Bone marrow (tissue), 2 donors: ENCODE measurements at places on chromosomes 3 and 15.

GRCh38 chr15:47333734-47334133 lies 383.6 kb upstream of the SEMA6D start:
- DNase-seq, result no peak

DNA sequence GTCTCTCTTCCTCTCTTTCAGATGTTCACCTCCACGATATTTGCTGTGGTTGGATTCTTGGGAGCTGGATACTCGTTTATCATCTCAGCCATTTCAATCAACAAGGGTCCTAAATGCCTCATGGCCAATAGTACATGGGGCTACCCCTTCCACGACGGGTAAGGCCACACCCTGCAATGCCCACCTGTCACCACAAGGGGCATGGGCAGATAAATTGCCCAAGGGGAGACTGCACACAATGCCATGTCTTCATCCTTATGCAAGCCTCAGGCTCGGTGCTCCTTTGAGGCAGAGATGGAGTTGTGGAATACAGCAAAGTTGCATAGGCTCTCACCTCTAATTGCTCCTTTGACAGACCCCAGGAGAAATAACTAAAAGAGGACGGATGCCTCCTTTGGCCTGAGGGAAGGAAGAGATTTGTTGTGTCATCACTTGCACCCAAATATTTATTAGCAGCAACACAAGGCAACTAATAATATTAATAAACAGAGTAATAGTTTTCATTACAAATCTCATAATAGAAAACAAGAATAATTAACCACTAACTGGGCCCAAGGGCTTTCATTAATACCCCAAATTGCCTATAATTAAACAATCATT lies 13.2 kb downstream of the TM4SF4 start:
- no peak for DNase-seq

- no peak for DNase-seq
These were observed 574.0 kb downstream of the NTRK3 start for GRCh38 chr15:87682527-87682926.

GRCh38 chr3:196735751-196736150 lies 3.9 kb upstream of the PAK2 start:
- DNase-seq, result no peak

DNA sequence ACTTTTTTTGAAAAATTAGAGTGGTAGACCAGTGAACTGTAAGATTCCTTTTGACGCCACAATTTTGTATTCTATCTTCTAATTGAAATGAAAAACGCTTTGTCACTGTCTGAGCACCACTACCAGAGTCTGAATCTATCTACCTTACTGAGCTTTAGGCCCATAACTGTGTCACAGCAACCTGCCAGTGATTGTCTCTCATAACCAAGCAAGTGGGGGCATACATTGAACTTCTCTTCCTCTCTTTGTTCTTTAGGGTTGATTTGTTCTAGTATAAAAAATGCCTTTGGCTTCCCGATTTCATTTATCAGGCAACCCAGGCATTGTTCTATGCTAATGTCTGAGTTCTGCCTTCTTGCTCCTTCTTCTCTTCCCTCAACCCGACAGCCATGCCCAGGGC lies 142.6 kb downstream of the BBX start:
- no peak for DNase-seq

GRCh38 chr3:175399156-175399840 lies 540.2 kb downstream of the NAALADL2 start:
- DNase-seq, result no peak

- no peak for DNase-seq
These were observed 165.3 kb upstream of the MCTP2 start for GRCh38 chr15:94066046-94066445.

- DNase-seq, result no peak
These were observed 224.2 kb downstream of the MINAR1 start for GRCh38 chr15:79656151-79657000.

DNA sequence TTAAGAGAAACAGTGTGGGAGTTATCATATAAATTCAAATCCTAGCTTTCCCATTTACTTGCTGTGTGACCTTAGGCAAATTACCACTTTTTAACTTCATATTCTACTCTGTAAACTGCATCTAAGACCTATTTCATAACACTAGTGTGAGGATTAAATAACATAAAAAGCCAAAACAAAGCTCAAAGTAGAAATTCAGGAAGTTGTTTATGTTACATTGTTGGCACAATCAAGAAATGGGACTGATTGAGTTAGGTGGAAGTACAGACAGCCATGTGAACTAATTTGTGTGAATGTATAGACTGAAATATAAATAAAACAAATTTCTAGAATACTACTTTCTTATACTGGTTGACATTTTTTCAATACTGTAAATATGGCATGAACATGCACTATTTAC lies 131.7 kb downstream of the STAG1 start:
- no peak for DNase-seq

GRCh38 chr15:85002517-85002916 lies 20.9 kb downstream of the PDE8A start:
- DNase-seq, result no peak

DNA sequence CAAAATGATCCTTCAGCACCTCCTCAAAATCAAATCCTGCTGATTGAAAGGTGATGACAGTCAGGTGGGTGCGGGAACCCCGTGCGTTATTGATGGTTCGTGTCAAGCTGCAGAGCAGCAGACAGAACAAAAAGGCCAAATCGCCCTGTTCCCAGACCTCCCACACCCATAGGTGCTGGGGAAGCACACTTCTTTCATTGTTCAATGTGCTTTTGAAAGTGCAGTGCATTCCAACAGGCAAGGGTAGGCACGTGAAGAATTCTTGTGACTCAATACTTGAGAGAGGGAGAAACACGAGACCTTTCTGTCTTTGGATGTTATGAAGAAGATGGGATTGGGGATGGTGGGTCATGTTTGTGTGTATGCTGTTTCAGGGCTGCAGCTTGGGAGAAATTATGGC lies 514.0 kb downstream of the MCTP2 start:
- DNase-seq, result no peak

DNA sequence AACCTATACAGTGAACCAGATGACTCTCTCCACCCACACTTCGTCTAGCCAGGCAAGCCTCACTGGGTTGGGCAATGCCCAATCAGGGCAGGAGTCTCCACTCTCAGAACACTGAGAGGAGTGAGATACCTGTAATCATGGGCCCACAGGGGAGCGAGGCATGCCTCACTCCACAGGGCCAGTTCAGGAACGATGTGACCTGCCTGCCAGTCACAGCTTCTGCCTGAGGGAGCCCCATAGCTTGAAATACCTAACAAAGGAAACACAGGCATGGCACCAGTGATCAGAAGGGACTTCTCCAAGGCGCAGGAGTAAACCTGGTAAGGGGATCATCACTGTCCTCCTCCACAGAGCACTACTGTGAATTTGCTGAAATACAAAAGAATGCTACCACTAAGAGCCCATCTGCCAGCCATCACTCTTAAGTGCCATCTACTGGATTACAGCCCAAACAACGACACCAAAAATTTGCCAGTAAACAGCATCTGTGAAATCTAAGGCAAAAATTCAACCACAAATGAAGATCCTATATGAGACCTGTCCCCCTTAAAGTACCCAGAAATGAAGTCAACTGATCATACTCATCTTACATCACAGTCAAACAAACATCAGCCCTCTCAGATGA lies 689.9 kb upstream of the SEMA6D start:
- DNase-seq, result no peak

- DNase-seq, result no peak
These were observed 35.5 kb downstream of the NR2F2 start for GRCh38 chr15:96365781-96366525.

DNA sequence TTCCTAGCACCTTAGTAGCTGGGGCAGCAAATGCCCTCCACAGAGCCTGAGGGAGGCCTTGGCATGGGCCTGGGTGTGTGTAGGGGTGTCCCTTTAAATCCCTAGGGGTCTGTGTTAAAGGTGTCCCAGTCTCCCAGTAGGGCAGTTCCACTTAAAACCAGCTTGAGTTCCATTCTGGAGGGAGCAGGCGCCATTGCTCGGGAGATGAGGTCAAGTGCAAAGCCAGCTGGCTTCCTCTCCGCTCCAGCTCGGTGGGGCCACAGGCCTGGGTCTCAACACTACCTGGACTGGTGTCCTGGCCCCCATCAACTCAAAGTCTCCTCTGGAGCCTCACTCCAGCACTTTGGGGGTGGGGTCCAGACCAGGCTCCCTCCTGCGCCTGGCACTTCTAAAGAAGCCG lies 25.2 kb downstream of the FEM1B start:
- DNase-seq, result no peak

GRCh38 chr3:52119826-52120225 lies 34.4 kb downstream of the POC1A start:
- peak; percentile 13 for DNase-seq

GRCh38 chr15:40306908-40307307 lies 827 bp downstream of the PLCB2 start:
- no peak for DNase-seq

DNA sequence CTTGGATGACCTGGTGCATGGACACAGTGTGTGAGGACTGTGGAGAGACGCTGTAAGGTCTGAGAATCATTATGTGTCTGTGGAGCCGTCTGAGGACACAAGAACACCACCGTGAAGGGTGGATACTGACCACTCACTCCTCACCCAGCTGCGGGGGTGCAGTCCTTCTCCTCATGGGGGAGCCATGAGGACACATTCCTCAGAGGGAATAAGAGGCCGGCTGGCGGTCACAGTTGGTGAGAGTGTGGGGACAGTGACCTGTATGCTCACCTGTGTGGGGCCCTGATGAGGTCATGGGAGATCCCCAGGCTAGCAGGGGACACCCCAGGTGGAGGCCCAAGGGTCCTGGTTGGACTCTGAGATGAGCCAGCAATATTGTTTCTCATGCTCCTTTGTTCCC lies 2.5 kb upstream of the TRPM1 start:
- no peak for DNase-seq

GRCh38 chr3:146701246-146701645 lies 96.1 kb upstream of the PLSCR5 start:
- DNase-seq, result no peak

DNA sequence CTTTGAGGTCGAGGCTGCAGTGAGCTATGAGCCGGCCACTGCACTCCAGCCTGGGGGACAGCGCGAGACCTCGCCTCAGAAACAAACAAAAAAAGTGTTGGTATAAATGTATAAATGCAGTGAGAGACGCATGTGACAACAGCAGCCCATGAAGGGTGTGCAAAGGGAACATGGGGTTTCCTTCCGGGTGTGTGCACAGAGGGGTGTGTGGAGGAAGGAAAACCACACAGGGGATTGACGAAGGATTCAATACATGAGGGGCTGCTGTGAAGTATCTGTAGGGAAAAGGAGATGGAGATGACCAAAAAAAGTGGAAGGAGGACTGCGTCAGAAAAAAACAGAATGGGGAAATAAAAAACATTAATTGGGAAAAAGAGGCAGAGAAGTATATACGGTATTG lies 1.1 kb downstream of the MTFMT start:
- DNase-seq, result no peak

GRCh38 chr3:171829841-171830517 lies 13.2 kb upstream of the TMEM212 start:
- no peak for DNase-seq
